ENCODE measurements at places on chromosomes 13 and 19.

GRCh38 chr13:41458761-41459431, 1.5 kb downstream of the RGCC start:
- DNase-seq, result no peak

DNA sequence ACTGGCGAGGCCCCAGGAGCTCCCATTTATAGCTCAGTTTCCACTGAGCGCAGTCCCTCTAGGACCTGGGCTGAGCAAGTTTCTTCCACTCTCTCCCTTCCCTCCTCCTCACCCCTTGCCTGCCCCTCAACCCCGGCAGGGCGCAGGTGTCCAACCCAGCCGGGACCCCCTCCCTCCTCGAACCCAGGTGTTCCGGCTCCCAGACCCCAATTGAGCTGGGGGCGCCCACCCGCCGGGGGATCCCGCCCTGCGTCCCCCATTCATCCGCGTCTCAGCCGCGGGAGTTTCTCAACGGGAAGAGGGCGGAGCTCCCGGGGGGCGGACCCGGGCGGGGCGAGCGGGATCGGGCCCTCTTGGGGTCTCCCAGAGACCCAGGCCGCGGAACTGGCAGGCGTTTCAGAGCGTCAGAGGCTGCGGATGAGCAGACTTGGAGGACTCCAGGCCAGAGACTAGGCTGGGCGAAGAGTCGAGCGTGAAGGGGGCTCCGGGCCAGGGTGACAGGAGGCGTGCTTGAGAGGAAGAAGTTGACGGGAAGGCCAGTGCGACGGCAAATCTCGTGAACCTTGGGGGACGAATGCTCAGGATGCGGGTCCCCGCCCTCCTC, at the start of gene KIRREL2:
Gene KIRREL2 (plus strand): TSS at position 366 of the 604 bp plus-strand sequence. CDS start 209 bp downstream, at position 575.
- DNase-seq, result no peak

DNA sequence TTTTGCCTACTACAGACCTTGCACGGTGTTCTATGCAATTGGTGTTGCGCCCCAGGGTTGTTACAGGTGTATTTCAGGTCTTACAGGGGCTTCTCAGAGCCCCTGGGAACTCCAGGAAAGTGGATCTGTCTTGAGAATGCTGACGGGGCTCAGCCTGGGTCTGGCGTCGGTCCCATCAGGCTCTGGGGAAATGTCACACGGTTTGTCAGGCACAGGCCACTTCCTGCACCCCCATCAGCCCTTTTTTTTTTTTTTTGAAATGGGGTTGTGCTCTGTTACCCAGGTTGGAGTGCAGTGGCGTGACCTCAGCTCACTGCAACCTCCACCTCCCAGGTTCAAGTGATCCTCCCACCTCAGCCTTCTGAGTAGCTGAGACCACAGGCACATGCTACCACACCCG, 13.2 kb downstream of the CLEC4G start:
- DNase-seq, result no peak

- DNase-seq, result no peak
Measured at GRCh38 chr13:30730526-30730925, 4.8 kb upstream of the ALOX5AP start.

DNA sequence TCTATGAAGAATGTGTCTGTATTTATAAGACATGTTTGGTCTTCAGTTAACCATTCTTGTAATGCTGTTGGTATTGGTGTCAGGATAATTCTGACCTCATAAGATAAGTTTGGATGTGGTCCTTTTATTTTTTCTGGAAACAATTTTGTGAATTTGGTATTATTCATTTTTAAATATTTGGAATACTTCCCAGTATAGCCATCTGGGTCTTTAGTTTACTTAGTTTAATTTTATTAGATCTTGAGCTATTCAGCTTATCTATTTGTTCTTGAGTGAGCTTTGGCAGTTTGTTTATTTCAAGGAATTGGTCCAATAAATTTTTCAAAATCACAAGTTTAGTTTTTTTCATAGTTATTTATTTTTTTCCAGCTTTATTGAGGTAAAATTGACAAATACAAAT, 335.4 kb upstream of the PCDH20 start:
- DNase-seq, result no peak

DNA sequence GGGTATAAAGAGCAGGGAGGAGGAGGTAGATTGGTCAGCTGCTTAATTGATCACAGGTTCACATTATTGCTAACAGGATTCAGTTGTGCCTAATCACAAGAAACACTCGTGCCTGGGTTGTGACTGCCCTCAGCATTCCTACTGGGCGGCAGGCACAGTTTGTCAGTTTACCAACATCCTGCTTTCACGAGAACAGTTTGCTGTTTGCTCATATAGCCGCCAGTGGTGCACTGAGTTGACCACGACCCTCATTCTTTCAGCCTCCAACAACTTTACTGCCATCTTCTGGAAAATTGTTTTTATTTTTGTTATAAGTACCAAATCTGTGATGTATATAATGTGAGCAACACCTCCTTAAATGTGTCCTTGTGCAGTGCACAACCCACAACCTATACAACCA, 16.2 kb upstream of the IFT88 start:
- no peak for DNase-seq

DNA sequence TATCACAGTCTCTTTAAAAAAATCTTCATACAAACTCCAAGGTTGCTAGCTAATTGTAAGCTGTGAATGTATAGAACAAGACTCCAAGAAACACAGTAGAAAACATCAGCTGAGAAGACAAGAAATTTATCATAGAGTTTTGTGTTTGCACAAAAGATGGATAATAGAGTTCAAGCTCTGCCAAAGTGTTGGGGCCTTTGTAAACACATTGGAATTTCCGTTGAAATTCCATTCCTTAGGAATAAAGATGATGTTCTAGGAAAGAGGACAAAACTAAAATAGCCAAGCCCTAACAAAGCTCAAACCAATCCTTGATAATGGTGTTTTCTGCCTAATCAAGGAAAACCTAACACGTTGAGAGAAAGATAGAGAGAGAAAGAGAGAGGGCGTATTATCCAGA, 20.6 kb downstream of the LRRC63 start:
- no peak for DNase-seq

GRCh38 chr13:43522788-43523187, 264.0 kb downstream of the ENOX1 start:
- DNase-seq, result no peak

- no peak for DNase-seq
Measured at GRCh38 chr13:98880677-98881076, 97.2 kb downstream of the DOCK9 start.

- no peak for DNase-seq
Measured at GRCh38 chr13:111968336-111969010, 98.5 kb upstream of the SOX1 start.

GRCh38 chr13:113224486-113224885, 15.1 kb downstream of the CUL4A start:
- DNase-seq, result peak; percentile 21

- DNase-seq, result no peak
Measured at GRCh38 chr13:23348262-23349127, 85.0 kb downstream of the SACS start.

All from NCI-H2081 (cell line).